Activated naive CD4-positive, alpha-beta T cell treated with anti-CD3 and anti-CD28 coated beads, Interleukin-2, amount 50 U/mL, for 16 hours (primary cell): ENCODE measurements at places on chromosomes 3 and 15.

DNA sequence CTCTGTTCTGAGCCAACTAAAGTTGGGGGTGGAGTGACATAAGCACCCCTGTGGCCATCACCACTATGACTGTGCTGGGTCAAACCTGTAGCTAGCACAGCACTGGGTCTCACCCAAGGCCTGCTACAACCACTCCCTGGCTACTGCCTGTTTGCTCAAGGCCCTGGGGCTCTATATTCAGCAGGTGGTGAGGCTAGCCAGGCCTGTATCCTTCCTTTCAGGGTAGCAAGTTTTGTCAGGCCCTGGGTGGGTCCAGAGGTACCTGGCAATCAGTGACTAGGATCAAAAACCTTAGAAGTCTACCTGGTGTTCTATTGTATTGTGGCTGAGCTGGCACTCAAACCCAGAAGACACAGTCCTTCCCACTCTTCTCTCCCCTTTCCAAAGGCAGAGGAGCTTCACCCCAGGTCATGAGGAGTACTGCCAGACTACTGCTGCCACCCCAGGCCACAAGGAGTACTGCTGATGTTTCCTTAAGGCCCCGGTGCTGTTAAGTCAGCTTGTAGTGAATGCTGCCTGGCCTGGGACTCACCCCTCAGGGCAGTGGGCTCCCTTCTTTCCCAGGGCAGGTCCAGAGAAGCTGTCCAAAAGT is 170.8 kb downstream of the IGSF11 start:
- DNase-seq, result no peak

DNA sequence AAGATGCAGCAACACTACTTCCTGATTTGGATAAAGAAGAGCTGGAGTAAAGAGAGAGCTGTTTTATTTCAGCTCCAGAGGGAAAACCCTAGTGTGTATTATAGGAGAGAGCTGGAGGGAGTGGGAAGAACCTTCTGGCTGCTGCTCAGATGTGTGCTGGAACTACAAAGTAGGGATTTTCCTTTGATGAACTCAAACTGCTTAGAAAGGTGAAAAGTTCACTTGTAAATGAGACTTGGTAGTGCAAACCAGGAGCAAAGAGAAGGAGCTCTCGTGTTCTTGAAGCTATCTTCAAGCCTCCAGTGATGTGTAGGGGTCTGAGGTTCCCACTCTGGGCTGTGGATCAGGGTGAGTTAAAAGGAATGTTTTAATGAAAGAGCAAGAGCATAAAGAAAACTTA is 110.4 kb downstream of the EDEM1 start:
- no peak for DNase-seq

GRCh38 chr3:170470063-170471016 is 51.7 kb downstream of the CLDN11 start:
- DNase-seq, result no peak

DNA sequence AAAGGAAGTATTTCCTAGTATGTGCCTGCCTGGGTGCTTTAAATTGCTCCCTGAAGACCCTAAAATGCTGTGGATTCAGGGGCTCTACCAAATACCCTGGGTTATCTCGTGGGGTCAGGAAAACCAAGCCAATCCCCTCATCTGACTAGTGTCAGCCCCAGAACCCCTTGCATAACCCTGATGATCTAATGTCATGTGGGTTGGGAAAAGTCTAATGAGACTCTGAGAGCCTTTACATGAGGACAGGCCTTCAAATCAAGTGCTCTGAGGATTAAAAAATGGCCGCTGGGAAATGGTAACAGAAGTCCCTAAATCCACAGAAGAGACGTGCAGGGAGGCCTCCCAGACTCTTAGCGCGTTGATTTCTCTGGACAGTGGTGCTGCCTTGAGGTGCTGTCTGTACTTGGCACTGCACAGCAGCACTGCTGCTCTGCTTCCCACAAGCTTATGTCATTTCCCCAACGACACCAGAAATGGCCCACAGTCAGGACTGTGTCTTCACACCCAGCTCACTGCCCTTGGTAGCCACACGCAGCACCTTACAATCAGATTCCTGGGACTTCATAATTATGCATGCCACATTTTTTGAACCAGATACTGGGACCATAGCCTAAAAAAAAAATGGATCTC is 16.6 kb downstream of the EIF4E3 start:
- DNase-seq, result no peak

- no peak for DNase-seq
These were observed 85.4 kb upstream of the ABHD2 start for GRCh38 chr15:89002830-89003229.

DNA sequence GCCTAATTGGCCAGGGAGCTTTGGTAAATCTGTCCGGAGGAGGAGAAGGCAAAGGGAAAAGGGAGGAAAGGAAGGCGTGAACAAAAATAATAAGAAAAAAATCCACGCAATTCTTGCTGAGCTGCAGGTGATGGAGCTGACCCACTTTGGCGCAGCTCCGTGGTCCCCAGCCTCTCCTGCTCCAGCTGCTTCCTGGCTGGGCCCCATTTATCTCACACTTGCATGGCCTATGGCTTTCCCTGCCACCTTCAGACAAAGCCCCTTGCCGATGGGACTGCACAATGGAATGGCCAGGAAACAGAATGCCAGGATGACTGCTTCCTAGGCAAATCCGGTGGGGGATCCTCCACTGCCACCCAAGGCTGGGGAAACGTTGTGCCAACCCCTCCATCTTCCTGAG is 6.9 kb downstream of the INSYN1 start:
- no peak for DNase-seq

GRCh38 chr3:105458518-105459215 is 92.0 kb downstream of the ALCAM start:
- no peak for DNase-seq

DNA sequence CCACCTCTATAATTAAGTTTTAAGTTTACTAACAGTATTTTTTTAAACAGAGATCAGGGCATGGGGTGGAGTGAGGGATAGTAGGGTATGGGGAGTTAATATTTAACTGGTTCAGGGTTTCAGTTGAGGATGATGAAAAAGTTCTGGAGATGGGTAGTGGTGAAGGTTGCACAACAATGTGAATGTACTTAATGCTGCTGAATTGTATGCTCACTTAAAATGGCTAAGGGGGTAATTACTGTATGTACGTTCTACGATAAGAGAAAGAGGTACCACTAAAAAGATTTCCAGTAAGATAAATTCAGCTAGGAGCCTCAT is 101.4 kb downstream of the TNIK start:
- no peak for DNase-seq

DNA sequence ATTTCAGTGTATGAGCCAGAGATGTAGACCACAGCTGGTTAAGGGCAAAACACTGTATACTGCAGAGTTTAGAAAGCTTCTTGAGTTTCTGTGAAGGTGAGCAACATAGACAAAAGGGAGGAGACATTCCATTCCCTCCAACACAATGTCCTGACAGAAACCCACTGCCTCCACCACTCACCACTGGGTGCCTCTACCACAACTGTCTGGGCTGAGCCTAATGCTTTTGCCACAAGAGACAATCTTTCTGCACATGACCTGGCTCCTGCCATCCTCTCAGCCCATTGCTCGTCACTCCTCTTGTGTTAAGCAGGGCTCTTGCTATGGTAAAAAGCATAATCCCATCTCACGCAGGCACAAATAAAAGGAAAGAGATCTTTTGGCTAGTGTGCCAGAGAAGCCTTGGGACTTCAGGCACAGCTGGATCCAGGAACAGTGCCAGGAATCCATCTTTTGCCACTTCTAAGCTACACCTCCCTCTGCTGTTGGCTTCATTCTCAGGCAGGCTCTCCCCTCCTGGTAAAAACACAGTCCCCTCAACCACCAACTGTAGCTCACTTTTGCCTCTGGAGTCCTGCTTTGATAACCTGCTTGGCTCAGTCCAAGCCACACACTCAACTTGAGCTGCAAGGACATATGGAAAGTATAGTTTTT is 140.6 kb upstream of the PRR20G start:
- DNase-seq, result no peak

- no peak for DNase-seq
These were observed 237.3 kb downstream of the XXYLT1 start for GRCh38 chr3:195033531-195034091.

GRCh38 chr3:121592856-121593702 is at the start of gene FBXO40:
TSS of gene FBXO40 (plus strand) at chr3:121593379. CDS start at chr3:121620576, 27,197 bp downstream.
- DNase-seq, result no peak

DNA sequence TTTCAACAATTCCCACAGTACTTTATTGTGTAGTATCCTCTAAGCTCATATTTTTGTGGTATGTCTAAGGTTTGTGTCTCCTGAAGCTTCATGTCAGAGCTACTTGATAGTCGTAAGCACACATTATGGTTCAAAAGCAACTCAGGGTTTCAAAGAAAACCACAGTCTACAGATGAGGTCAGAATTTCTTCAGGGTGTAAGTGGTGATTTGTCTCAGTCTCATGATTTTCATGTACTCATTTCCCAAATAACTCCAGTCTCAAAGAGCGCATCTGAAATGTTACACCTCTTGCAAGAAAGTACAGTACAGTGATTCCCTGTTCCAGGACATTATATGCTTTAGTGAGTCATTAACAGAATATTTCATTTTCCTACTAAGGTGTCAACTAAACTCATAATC is 47.5 kb upstream of the SSR3 start:
- DNase-seq, result no peak

DNA sequence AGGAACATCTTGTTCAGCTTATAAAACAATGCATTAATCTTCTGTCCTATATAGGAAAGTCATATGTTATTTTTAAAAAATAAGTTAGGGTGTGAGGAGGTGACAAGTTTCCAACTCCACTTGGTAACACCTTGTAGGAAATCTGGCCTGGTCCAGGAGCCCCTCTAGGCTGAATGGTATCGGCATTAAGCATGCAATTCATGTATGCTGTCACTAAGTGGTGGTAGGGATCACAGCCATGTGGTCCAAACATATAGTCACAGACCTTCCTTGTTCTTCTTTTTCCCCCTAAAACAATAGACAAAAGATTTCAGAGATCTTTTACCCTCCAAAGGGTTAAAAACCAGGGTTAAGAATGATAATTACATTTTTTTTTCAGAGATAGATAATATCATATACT is 4.2 kb upstream of the APBA2 start:
- DNase-seq, result no peak

DNA sequence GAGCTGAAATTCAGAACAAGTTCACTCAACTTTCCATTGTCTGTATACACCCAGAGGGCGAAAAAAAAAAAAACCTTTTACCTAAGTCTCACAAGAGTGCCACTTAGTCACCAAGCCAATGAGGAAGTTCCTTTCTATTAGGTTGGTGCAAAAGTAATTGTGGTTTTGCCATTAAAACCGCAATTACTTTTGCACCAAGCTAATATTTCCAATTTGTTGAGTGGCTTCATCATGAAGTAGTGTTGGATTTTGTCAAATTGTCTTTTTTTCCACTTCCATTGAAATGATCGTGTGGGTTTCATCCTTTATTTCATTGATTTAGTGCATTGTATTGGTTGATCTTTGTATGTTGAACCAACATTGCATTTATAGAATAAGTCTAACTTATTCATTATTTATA is 253.9 kb downstream of the ZIC4 start:
- no peak for DNase-seq

- DNase-seq, result no peak
These were observed 306.3 kb downstream of the ZPLD1 start for GRCh38 chr3:102741105-102741504.

DNA sequence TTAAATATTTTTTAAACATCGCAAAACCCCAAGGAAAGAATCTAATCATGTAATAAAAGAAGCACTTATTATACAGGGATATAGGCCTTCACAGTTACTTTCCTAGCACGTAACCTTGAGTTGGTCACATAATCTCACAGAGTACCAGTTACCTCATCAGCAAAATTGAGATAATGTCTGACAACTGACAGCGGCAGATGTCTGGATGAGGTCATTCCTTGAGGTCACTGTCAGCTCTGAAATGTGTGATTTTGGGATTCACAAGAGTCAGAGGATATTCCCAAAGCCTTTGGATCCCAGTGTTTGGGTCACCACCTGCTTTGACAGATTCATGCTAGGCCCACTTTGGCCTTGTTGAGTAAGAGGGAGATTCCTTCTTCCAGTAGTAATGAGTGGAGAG is 151.4 kb upstream of the SEMA6D start:
- DNase-seq, result no peak
